ENCODE measurements at places on chromosomes 7 and 10.

- DNase-seq = no peak
Observed at GRCh38 chr10:51215951-51216834, 141.9 kb downstream of the PRKG1 start.

GRCh38 chr7:80135309-80136104, 876 bp downstream of the GNAI1 start:
- DNase-seq = no peak

DNA sequence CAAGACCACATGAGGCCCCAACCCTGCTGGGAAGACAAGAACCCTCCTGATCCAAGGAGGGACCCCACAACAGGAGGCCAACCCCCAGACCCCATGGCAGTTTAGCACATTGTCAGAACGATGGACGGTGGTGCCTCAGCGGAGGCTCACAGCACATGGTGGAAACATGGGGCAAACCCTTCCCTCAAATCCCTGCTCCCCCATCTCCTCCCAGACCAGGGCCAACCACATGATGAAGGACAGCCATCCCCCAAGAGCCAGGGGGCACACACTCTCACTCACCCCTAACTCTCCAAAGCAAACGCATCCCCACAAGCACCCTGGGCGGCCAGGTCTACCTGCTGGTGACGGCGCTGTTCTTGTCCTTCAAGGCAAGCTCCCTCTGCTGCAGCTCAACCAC, 83.9 kb downstream of the MAD1L1 start:
- DNase-seq = no peak

- DNase-seq = no peak
Observed at GRCh38 chr10:97943294-97943693, 87.1 kb downstream of the CRTAC1 start.

DNA sequence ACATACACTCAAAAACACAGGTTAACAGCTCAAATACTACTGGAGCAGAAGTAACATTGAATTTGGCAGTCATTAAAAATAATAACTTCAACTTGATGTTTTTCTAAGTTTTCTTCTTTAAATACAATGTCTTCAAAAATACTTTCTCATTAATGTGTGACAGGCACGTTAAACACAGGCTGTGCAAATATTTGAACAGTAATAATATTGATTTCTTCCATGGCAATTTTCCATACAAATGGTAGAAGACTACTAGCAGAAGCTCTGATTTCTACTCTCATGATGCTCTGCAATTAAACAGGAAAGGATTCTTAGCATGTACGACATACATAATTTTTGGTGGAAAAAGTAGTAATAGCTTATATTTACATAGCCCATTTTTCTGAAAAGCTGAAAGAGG, 47.4 kb downstream of the NRP1 start:
- no peak for DNase-seq

DNA sequence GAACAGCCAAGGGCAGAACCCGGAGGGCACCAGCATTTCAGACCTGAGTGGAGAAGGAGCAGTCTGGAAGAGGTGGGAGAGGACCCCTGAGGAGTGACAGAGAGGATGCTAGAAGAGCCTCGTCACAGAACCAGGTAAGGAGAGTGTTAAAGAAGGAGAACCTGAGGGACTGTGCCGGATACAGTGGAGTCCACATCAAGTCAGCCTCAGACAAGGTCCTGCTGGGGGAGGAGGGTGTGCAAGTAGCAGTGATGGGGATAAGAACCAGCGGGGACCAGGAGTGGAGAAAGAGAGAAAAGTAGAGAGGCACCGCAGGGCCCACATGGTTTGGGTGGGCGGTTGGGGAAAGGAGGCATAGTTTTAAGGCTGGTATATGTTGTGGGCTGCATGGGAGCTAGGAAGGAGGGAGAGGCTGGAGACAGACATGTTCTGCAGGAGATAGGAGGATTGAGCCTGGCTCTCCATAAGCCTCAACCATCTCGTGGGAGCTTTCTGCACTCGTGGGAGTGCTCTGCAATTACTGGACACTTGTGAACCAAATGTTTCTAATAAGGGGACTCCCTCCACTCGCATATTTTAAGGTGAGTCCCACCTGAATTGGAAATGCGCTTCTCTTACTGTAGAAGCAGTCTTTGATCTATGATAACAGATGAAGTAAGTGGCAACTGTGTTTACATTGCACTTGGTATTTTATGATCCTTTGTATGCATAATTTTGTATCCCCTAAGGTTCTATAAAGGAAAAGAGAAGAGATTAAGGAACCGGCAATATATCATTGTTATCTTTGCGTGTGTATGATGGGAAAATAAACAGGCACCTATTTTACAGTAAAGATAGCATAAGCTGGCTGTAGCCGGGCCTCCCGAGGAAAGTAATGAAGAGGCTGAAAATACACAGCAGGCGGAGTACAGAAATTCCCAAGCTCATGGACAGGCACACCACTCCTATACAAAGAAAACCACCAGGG, 154.8 kb downstream of the ADAM12 start:
- DNase-seq = no peak

DNA sequence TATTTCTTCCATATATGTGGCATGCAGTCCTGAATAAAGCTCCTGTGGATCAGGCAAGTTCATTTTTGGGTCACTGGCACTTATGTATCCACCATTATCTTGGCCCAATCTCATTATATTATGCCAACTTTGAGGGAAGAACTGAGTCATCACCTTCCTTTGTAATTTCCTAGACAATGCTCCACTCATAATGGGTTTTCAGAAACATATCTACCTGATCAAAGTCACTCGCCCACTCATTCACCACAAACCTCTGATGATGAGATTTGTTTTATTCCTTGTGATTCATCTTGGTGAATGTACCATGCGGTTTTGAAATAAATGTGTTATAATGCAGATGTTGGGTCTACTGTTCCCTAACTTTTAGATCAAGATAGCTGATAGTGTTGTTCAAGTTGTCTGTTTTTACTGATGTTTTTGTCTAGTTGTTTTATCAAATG, 525.8 kb downstream of the KIF20B start:
- no peak for DNase-seq

DNA sequence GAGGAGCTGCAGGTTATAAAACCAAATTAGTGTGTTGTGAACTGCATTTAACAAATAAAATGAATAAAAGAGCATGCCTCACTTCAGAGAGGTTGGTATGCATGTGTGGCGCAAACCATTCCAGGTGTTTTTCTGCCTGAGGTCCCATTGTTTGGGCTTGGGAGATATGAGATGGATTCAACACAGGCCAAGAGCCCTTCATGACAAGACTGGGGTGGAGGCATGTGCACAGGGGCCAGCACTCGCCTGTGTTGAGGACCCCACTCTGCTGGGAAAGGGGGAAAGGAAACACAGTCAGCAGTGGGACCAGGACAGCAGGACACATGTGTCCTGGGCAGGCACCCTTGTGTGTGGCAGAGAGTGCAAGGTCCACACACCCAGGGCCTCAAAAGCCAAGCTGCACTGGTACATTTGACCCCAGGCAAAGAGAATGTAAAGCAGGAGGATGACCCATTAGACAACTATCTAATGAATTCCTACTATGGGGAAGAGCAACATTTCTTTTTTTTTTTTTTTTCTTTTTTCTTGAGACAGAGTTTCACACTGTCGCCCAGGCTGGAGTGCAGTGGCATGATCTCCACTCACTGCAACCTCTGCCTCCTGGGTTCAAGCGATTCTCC, 9.2 kb upstream of the SLC18A3 start:
- no peak for DNase-seq

DNA sequence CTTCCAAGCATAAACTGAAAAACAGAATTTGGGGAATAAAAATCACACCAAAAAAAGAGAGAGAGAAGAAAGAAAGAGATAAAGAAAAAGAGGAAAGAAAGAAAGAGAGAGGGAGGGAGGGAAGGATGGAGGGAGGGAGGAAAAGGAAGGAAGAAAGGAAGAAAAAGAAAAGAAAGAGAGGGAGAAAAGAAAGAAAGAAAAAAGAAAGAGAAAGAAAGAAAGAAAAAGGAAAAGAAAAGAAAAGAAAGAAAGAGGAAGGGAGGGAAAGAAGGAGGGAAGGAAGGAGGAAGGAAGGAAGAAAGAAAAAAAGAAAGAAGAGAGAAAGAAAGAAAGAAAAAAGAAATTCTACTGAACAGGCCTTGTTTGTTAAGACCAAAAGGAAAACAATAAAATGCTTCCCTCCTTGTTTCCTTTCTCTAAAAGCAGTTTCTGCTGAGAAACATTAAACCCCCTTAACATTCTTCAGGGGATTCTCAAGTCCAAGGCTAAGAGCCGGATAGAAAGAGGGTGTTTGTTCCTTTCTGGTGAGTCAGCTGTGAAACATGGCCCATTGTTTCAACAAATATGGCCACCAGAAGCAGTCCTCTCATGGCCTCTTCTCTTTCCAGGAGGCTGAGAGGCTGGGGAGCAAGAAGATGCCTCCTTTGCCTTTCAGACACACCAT, 46.9 kb upstream of the GPAM start:
- DNase-seq = no peak

DNA sequence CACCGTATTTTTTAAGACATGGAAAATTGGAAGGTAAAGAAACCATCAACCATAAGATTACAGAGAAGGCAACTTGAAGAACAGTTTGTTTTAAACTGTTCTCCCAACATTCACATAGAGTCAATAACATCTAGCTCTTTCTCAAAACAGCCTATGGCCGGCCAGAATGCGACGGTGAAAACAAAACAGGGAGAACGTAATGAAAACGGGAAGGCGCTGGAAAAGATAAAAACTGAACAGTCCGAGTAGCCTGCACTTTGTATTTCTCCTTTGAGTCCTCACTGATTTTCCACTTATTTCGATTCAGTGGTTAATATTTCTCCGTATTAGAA, 637 bp downstream of the MICU1 start:
- DNase-seq = no peak
